ENCODE measurements at places on chromosomes 16 and 17. TPM values are rescaled to one million over a fixed set of nuclear protein-coding genes. Genes with fewer than 3 reads are reported as not detected.

The NPIPB9 gene
- 15.3 TPM for total RNA-seq

The TRPV3 gene
- not detected for total RNA-seq

The C16orf89 gene
- not detected for total RNA-seq

The ITGAD gene
- total RNA-seq = not detected

The GOT2 gene
- 102 TPM for total RNA-seq

The HBM gene
- not detected for total RNA-seq

The NOL3 gene
- 7.0 TPM for total RNA-seq

The CES3 gene
- total RNA-seq = not detected

The TVP23A gene
- not detected for total RNA-seq

The MYOCD gene
- total RNA-seq = not detected

The CHD9NB gene
- 1.5 TPM for total RNA-seq

The SPECC1 gene
- 5.2 TPM for total RNA-seq

The NTN3 gene
- not detected for total RNA-seq

The CHST6 gene
- total RNA-seq = 1.3 TPM

The IGF2BP1 gene
- total RNA-seq = 5.1 TPM

The ZMYND15 gene
- total RNA-seq = 0.27 TPM

The CBFA2T3 gene
- not detected for total RNA-seq

The GAS2L2 gene
- total RNA-seq = not detected

The SAMD14 gene
- 3.1 TPM for total RNA-seq

The NFATC3 gene
- 37.2 TPM for total RNA-seq

The CLEC18C gene
- not detected for total RNA-seq

The XAF1 gene
- 12.8 TPM for total RNA-seq

The CACNG1 gene
- total RNA-seq = not detected

The PRDM7 gene
- total RNA-seq = not detected

The MYH1 gene
- total RNA-seq = not detected

The PRMT7 gene
- 42.7 TPM for total RNA-seq

The ZNF23 gene
- 5.3 TPM for total RNA-seq

The AANAT gene
- not detected for total RNA-seq

The PDF gene
- total RNA-seq = 11.7 TPM

The SP6 gene
- total RNA-seq = 2.4 TPM

The C16orf74 gene
- total RNA-seq = 35.0 TPM

The MEAK7 gene
- total RNA-seq = 19.7 TPM

The CACNA1H gene
- total RNA-seq = not detected

The OTOP3 gene
- total RNA-seq = not detected

The SCARF1 gene
- total RNA-seq = 95.1 TPM

The GHDC gene
- 8.4 TPM for total RNA-seq

The STAT5B gene
- 50.7 TPM for total RNA-seq

The DNAH2 gene
- total RNA-seq = not detected

The SOST gene
- total RNA-seq = not detected
